Neural cell (in vitro differentiated cells): ENCODE measurements at places on chromosomes 3 and 15. TPM values are rescaled to one million over a fixed set of nuclear protein-coding genes. Genes with fewer than 3 reads are reported as not detected.

TGM4 gene
- not detected in 2 replicates for polyA plus RNA-seq

MLF1 gene
- polyA plus RNA-seq, result 45.5 and 55.9 TPM in 2 replicates

SH2D7 gene
- not detected in 2 replicates for polyA plus RNA-seq

SCN11A gene
- polyA plus RNA-seq, result 2.2 and 2.8 TPM in 2 replicates

GXYLT2 gene
- 0.16 and 0.48 TPM in 2 replicates for polyA plus RNA-seq
